ENCODE measurements at places on chromosomes 7 and 10. TPM values are rescaled to one million over a fixed set of nuclear protein-coding genes. Genes with fewer than 3 reads are reported as not detected.

ZNF804B gene
- not detected for total RNA-seq

GRCh38 chr10:65911151-65911835, 1014.5 kb upstream of the LRRTM3 start:
- no peak for DNase-seq
- H3K4me3 ChIP-seq: no peak overlapping the region
- H3K27me3 ChIP-seq: no peaks in the 10 kb centered on the region
- no peaks in the 10 kb centered on the region for H3K36me3 ChIP-seq
- H3K4me1 ChIP-seq: no peaks in the 10 kb centered on the region
- no peak overlapping the region for H3K27ac ChIP-seq

DNA sequence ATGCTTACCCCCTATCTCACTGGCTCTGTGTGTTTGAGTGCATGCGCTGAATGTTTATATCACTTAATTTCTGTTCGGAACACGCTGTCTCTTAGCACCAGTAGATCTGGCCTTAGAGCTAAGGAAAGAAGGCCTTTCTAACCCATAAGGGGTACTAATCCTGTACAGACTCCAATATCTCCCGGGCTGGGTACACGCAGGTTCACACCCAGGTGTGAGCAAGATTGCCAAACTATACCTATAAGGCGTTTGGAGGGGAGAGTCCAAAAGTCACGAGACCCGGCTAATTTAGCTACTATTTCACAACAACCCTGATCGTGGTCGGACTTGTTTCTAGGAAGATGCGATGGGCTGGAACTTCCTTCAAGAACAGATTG, 727 bp upstream of the PDSS1 start:
- H3K27ac ChIP-seq: peak overlapping the region; percentile 90
- peak; percentile 19 for DNase-seq
- H3K36me3 ChIP-seq: no peaks in the 10 kb centered on the region

GRCh38 chr7:20651960-20652544, 36.6 kb downstream of the ABCB5 start:
- no peaks in the 10 kb centered on the region for H3K27me3 ChIP-seq
- H3K4me3 ChIP-seq: no peak overlapping the region
- no peak overlapping the region for H3K27ac ChIP-seq

DNA sequence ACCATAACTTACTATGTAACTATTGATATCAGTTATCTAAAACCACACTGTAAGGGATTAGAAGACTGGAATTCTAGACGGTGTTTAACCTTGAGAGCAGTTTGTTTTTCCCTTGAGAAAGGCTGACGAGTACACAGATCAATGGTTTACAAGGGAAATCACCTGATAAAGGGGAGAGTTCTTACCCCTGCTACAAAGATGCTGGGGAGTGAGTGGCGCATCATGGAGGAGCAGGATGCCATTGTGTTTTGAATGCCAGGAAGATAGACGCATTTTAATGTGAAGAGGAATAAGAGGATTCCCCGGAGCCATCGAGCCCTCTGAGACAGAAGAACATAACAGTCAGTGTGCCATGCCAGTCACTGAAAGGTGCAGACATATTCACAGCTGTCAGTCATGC, 145.2 kb downstream of the PKD1L1 start:
- no peaks in the 10 kb centered on the region for H3K36me3 ChIP-seq
- H3K27ac ChIP-seq: no peak overlapping the region

DNA sequence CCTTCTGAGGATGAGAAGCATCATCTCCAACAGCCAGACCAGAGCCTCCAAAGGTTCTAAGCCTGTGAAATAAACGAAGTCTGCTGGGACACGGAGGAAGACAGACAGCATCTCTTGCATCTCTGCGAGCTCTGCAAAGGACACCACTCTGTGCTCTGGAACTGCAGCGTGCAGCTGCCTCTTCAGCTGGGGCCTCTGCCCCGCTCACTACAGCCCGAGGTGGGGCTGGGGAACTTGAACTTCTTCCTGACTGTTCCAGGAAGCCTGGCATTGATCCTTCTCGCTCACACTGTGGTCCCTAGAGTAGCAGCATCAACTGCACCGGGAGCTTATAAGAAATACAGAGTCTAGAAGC, 163.3 kb downstream of the USP6NL start:
- H3K4me1 ChIP-seq: no peaks in the 10 kb centered on the region
- H3K36me3 ChIP-seq: no peaks in the 10 kb centered on the region
- H3K4me3 ChIP-seq: no peak overlapping the region
- H3K27me3 ChIP-seq: peaks cover 9% of the 10 kb centered on the region
- H3K27ac ChIP-seq: no peak overlapping the region

CHRM2 gene
- 144 TPM for total RNA-seq

DNA sequence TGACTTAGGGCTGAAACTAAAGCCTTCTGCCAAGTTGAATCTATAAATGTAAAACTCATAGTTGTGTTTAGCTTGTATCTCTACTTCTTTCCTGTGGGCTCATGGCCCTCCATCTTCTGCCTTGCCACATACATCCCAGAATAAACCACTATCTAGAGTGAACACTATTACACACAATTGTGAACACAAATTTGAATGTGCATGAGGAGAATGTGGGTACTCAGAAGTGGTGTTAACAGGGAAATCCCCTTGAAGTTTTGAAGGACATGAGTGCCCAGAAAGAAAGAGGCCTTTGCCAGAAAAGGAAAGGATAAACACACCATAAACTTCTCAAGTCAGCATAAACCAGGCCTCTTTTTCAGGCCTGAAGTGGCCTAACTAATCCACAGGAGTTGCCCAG, 20.2 kb upstream of the CCNJ start:
- no peak overlapping the region for H3K27ac ChIP-seq
- H3K4me3 ChIP-seq: no peak overlapping the region
- no peak for DNase-seq
- peaks cover 12% of the 10 kb centered on the region for H3K27me3 ChIP-seq
- H3K4me1 ChIP-seq: no peaks in the 10 kb centered on the region

GRCh38 chr7:46515844-46516590, 594.9 kb upstream of the IGFBP3 start:
- DNase-seq: no peak
- H3K4me3 ChIP-seq: no peak overlapping the region
- no peaks in the 10 kb centered on the region for H3K36me3 ChIP-seq
- no peak overlapping the region for H3K27ac ChIP-seq
- no peaks in the 10 kb centered on the region for H3K27me3 ChIP-seq

DNA sequence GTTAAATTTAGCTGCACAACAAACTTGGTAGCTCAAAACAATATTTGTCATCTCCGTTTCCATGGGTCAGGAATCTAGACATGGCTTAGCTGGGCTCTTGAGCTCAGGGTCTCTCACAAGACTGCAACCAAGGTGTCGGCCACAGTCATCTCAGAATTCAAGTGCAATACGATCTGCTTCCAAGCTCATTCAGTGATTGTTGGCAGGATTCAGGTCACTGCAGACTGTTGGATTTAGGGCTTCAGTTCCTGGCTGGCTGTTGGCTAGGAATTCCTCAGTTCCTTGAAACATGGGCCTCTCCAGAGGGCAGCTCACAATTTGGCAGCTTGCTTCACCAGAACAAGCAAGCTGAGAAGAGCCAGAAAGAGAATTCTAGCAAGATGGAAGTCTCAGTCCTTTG, 17.5 kb upstream of the CHST3 start:
- H3K4me1 ChIP-seq: no peaks in the 10 kb centered on the region
- H3K36me3 ChIP-seq: no peaks in the 10 kb centered on the region
- no peak overlapping the region for H3K4me3 ChIP-seq
- no peak overlapping the region for H3K27ac ChIP-seq

DNA sequence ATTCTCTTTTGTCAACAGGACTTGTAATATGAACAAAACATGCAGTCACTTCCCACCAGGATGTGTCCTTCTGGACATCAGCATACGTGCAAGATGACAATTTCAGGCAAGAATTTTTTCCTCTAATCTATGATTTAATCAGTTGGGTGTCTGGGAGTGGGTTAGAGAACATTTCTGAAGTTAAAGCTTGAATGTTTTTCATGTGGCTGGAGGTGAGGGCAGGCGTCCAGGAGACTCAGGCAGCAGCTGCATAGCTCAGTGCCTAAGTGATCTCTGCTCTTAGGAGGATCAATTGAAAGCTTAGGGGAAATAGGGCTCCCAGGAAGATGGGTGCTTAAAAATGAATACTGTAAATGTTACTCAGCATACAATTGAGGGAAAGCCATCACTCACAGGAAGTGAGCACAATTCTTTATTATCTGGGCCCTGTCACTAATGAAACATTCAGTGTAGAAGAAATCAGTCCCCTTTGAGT, 457.6 kb upstream of the KLF6 start:
- no peak overlapping the region for H3K4me3 ChIP-seq
- H3K4me1 ChIP-seq: peaks cover 15% of the 10 kb centered on the region
- DNase-seq: peak; percentile 92
- H3K27ac ChIP-seq: peak overlapping the region; percentile 16
- no peaks in the 10 kb centered on the region for H3K36me3 ChIP-seq
- H3K27me3 ChIP-seq: no peaks in the 10 kb centered on the region

PLAC9 gene
- 1.6 TPM for total RNA-seq

- H3K4me3 ChIP-seq: no peak overlapping the region
- peaks cover 18% of the 10 kb centered on the region for H3K4me1 ChIP-seq
- DNase-seq: peak; percentile 54
- peaks cover 15% of the 10 kb centered on the region for H3K36me3 ChIP-seq
Observed at GRCh38 chr7:5417106-5418071, 6.2 kb downstream of the TNRC18 start.

DMBT1 gene
- not detected for total RNA-seq

GRCh38 chr7:158811461-158811860, 17.8 kb downstream of the ESYT2 start:
- peak; percentile 63 for DNase-seq
- no peaks in the 10 kb centered on the region for H3K27me3 ChIP-seq
- no peak overlapping the region for H3K4me3 ChIP-seq
- H3K27ac ChIP-seq: peak overlapping the region; percentile 22
- H3K36me3 ChIP-seq: no peaks in the 10 kb centered on the region
- H3K4me1 ChIP-seq: peaks cover 23% of the 10 kb centered on the region

DNA sequence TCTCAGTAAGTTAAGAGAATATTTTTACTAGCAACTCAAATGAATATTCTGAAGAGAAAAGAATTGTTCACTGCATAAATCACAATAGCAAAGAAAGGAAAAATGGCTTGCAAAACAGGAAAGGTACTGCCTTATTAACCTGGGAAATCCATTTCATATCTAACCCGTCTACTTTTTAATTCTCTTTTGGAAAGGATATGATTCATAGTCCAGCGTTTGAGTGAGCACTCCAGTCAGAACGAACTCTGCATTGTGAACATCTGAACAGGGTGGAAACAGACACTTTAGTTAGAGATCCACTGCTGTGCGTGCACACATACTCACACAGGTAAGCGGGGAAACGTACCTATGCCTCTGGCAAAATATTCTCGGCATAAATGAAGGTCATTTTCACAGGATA, 56.8 kb downstream of the PAXIP1 start:
- DNase-seq: no peak
- H3K4me1 ChIP-seq: no peaks in the 10 kb centered on the region
- no peak overlapping the region for H3K4me3 ChIP-seq

GRCh38 chr7:23544913-23545354, 13.2 kb upstream of the TRA2A start:
- H3K27ac ChIP-seq: no peak overlapping the region
- H3K27me3 ChIP-seq: peaks cover 2% of the 10 kb centered on the region
- H3K4me1 ChIP-seq: no peaks in the 10 kb centered on the region
- DNase-seq: peak; percentile 44
- no peak overlapping the region for H3K4me3 ChIP-seq

IGF2BP3 gene
- total RNA-seq: 94.2 TPM

DNA sequence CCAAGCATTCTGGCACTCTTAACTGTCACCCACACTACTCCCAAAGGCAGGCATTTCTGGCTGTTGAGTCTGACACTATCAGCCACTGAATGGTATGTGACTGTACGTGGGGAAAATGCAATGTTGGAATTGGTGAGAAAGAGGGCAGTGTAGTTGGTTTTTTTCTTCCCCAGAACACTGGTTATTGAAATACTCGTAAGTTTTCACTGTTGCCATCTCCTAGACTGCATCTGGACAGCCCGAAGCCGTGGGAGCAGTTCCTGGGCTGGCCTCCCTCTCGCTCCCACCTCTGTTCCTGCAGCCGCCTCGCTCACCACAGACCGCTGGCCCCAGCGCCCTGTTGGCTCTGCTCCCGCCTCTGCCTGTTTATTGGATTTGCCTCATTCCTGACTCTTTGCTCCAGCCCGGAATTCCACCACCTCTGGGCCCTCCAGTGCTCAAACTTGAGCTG, 5.7 kb downstream of the PLCE1 start:
- no peak overlapping the region for H3K27ac ChIP-seq
- H3K27me3 ChIP-seq: peaks cover 2% of the 10 kb centered on the region
- H3K4me3 ChIP-seq: no peak overlapping the region
- no peaks in the 10 kb centered on the region for H3K36me3 ChIP-seq
- H3K4me1 ChIP-seq: no peaks in the 10 kb centered on the region

DNA sequence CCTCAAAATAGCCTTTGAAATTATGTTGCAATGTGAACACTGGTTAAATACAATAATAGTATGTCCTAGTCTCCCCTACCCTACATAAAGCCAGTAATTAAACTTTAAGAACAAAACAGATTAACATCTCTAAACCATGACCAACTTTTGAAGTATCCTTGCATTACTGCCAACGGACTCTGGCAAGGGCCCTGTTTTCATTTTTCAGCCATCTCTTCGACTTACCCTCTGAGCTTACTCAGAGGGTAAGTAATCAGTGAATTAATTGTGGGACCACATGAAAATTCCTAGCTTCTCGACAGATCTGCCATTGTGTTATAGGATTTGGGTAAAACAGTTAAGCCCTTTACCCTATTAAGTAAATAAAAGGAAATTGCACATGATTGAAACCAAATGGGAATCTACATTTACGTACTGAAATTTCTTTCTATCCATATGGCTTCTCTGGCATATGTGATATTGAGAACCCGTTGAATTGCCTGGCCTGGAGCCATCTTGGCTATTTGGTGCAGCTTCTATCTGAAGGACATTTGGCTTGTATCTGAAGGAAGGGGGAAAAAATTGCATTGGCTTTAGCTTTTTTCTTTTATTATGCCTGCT, 39.6 kb downstream of the DYNC1I1 start:
- DNase-seq: no peak
- H3K36me3 ChIP-seq: no peaks in the 10 kb centered on the region
- no peak overlapping the region for H3K4me3 ChIP-seq
- H3K27ac ChIP-seq: no peak overlapping the region

FGFR2 gene
- under 0.01 TPM for total RNA-seq

GRCh38 chr7:127870231-127870907, 160.9 kb downstream of the LRRC4 start:
- H3K36me3 ChIP-seq: peaks cover 2% of the 10 kb centered on the region
- no peak overlapping the region for H3K4me3 ChIP-seq
- no peak for DNase-seq
- peaks cover 3% of the 10 kb centered on the region for H3K4me1 ChIP-seq

DNA sequence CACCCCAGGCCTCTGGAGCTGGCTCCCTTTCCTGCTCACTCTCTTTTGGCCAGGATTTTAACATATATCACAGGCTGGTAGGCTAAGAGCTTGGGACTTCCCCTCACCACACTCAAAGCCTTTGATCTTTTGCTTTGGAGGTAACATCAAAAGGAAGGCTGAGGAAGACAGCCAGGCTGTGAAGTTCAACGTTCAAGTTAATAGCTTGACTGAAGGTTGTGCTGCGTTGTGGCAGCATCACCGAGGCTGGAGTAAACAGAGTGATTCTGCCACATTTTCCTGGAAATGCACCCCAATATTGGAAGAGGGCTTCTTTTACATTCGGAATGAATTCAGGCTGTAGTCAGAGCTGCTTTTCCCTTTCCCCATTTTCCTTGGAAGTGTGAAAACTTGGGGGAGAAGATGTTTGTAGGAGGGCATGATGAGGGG, 57.3 kb downstream of the TCF7L2 start:
- peaks cover 10% of the 10 kb centered on the region for H3K36me3 ChIP-seq
- peaks cover 2% of the 10 kb centered on the region for H3K4me1 ChIP-seq
- no peak overlapping the region for H3K4me3 ChIP-seq
- DNase-seq: no peak
